ENCODE measurements at places on chromosomes 11 and 22.

- no peak for DNase-seq
These were observed at the start of gene SCN3B for GRCh38 chr11:123654566-123655081. Gene SCN3B, minus strand, starts transcription at chr11:123654624. Its CDS starts 823 bp downstream, at chr11:123653801.

DNA sequence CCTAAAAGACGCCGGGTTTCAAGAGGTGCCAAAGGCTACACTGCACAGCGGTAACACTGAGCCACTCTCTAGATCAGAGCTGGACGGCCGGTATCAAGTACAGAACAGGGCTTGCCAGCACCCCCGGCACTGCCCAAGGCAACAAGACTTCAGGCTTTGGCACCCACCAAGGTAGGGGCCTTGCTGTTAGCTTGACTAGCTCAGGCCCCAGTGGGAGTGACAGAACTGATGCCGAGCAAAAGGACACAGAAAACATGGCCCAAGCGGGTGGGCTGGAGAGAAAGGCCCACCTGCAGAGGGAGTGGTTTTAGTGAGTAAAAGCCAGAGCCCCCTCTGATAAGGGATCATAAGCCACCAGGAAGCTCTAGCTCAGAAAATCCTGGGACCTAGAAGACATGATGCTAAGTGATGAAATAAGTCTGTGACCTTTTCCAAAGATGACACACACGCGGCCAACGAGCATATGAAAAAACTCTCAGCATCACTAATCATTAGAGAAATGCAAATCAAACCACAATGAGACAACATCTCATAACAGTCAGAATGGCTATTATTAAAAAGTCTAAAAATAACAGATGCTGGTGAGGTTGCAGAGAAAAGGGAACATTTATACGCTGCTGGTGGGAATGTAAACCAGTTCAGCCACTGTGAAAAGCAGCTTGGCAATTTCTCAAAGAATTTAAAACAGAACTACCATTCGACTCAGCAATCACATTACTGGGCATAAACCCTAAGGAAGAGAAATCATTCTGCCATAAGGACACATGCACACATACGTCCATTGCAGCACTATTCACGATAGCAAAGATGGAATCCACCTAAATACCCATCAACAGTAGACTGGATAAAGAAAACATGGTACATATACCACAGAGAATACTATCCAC, 12.9 kb downstream of the EHD1 start:
- DNase-seq: no peak

DNA sequence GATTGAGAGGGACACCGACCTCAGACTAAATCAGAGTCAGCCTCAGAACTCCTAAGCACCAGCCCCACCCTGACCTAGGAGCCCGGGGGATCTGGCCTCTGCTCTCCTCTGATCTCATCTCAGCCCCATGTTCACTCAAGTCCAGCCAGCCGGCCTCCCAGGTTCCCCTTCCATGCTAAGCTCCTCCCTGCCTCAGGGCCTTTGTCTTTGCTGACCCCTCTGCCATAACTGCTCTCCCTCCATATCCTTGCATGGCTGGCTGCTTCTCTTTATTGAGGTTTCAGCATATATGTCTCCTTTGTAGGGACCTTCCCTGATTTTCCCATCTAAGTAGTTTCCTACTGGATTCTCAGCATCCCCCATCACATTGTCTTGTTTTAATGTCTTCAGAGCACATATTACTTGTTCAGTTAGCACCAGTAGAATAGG, 780 bp upstream of the SLC15A3 start:
- DNase-seq: no peak

GRCh38 chr11:10308201-10308954, 3.5 kb downstream of the ADM start:
- DNase-seq: no peak

DNA sequence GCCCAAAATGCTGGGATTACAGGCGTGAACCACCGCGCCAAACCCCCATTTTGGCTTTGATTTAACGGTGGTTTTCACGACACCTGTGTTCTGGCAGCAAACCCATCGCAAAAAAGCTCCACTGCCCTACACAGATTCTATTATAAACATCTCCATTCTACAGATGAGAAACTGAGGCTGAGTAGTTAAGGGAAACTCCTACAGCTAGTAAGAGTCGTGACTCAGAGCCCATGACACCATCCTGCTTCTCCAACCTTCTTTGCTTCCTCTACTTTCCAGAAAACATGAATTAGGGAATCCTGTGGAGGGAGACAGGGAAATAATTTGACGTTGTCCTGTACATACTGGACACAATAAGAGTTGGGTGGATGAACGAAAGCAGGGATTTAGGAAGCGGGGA, 429 bp upstream of the SNX15 start:
- DNase-seq: no peak

DNA sequence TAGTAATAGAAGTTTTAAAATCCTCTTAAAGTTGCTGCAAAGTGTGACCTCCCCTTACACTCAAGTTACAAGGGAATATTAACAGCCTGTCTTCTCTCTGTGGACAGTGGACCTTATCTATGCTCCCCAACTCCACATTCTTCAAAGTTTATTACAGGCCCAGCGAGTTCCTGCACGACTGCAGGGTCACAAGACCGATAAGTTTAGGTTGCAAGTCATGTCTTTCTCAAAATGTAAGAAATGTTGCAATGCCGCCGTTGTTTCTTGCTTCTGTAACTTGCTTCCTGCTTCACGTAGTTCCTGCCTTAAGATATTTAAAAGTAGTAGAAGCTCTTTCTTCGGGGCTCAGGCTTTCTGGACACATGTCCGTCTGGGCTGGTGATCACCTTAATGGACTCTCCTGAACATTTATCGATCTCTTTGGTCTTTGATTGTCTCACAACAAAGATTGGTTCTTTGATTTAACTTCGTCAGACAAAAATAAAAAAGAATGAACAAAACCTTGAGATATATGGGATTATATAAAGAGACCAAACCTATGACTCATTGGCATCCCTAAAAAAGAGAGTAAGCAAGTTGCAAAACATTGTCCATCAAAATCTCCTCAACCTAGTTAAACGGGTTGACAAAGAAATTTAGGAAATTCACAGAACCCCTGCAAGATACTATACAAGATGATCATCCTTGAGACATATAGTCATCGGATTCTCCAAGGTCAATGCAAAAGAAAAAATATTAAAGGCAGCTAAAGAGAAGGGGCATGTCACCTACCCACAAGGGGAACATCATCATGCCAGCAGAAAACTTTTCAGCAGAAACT, 45.4 kb upstream of the GLYAT start:
- DNase-seq: no peak

Data from stimulated activated CD8-positive, alpha-beta memory T cell treated with anti-CD3 and anti-CD28 coated beads, Interleukin-7, amount 100 ng/mL, for 48 hours (primary cell).